Nucleus accumbens (tissue), 56 donors: ENCODE measurements at places on chromosomes 2 and 18.

- DNase-seq: no peak
These were observed 173.3 kb downstream of the ANKRD44 start for GRCh38 chr2:197137231-197137630.

DNA sequence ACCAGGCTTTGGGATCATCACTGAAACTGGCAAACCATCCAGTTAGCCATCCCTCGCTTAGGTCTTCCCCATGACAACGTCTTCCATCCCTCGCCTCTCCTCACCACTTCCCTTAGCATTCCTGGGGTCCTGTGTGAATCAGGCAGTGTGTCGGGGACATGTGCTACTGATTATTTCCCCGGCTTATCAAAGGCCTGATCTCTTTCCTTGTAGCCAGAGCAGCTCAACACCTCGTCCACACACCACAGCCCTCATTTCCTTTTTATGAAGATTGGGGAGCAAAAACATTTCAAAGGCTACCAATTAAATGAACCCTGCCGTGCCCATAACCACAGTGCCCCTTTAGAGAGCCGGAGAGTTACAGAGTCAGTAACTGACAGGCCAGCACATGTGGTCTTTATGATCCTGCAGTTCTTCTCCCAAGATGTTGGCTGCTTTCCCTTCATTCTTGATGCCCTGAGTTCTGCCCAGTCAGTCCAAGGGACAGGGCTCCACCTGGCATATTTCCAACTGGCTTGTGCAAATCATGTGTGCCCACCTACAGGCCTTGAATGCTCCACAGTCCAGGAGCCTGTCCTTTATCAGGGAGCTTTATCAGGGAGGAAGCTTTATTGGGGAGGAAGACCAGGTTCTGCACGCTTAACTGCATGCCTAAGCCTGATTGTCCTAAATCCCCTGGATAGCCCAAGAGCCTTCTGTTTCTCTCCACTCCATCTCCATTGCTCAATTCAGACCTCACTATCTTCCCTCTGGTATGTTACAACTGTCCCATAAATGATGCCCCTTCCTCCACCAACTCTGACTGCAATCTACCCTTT is 343.1 kb downstream of the CYRIA start:
- no peak for DNase-seq

DNA sequence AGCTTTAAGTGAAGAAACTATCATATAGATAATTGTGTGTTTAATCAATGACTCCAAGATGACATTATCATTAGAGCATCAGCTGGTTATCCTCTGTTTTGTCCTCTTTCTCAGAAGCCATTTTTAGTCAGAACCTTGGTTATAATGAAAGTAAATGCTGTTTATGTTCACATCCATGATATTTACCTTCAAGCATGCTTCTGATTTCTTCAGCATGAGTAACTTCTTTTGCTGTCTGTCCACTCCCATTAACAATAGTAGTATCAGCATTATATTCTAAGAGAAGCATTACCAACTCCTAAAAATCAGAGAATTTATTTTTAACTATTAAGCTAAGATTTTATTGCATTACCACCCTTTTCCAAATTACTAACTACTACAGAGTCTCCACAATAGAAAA is 56.3 kb downstream of the OSBPL1A start:
- no peak for DNase-seq

GRCh38 chr2:189014449-189015138 is 40.4 kb downstream of the COL3A1 start:
- DNase-seq: no peak

- no peak for DNase-seq
These were observed 40.7 kb downstream of the VIT start for GRCh38 chr2:36737131-36737750.

DNA sequence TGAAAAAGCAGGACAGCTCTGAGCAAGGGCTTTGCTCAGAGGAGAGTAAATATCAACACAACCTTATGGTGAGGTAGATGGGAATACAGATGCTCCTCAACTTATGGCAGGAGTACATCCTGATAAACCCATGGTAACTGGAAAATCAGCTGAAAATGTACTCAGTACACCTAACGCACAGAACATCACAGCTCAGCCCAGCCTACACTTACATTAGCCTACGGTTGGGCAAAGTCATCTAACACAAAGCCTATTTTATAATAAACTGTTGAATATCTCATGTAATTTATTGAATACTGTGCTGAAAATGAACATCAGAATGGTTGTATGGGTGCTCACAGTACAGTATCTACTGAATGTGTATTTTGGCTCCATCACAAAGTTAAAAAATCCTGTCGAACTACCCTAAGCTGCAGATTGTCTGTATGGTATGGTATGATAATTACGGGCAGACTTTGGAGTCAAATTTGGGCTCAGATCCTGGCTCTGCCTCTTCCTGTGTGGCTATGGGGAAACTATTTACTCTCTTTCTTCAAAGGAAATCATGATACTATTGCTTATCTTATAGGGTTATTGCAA is 120.3 kb upstream of the LYPD1 start:
- DNase-seq: no peak

DNA sequence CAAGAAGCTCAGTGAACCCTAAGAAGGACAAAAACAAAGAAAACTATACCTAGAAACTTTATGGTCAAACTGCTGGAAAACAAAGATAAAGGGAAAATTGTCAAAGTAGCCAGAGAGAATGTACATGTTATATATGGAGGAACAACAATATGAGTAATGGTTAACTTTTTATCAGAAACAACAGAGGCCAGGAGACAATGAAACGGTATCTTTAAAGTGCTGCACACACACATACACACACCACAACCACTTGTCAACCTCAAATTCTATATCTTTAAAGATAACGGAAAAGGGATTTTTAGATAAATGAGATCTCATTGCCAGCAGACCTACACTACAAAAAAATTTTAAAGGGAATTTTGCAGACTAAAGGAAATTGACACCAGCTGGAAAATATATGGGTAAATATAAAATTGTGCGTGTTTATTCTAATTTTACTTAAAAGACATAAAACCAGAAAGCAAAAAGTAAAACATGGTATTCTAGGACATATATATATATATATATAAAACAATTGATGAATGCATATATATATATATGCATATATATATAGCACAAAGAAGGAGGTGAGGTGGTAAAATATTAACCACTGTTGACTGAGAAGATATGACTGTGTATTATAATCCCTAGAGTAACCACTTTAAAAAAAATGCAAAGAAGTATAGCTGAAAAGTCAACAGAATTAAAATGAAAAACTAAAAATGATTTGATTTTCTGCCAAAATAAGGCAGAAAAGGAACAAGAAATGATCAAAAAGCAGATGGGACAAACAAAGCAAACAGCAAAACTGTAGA is 172.0 kb downstream of the SRBD1 start:
- DNase-seq: no peak

- no peak for DNase-seq
These were observed 272.8 kb downstream of the FIGN start for GRCh38 chr2:163462993-163463392.

- DNase-seq: no peak
These were observed 111.7 kb downstream of the ANKRD44 start for GRCh38 chr2:197198890-197199289.
